ENCODE measurements at places on chromosomes 6 and 20.

GRCh38 chr6:107444277-107444676, 15.1 kb downstream of the PDSS2 start:
- DNase-seq, result no peak

DNA sequence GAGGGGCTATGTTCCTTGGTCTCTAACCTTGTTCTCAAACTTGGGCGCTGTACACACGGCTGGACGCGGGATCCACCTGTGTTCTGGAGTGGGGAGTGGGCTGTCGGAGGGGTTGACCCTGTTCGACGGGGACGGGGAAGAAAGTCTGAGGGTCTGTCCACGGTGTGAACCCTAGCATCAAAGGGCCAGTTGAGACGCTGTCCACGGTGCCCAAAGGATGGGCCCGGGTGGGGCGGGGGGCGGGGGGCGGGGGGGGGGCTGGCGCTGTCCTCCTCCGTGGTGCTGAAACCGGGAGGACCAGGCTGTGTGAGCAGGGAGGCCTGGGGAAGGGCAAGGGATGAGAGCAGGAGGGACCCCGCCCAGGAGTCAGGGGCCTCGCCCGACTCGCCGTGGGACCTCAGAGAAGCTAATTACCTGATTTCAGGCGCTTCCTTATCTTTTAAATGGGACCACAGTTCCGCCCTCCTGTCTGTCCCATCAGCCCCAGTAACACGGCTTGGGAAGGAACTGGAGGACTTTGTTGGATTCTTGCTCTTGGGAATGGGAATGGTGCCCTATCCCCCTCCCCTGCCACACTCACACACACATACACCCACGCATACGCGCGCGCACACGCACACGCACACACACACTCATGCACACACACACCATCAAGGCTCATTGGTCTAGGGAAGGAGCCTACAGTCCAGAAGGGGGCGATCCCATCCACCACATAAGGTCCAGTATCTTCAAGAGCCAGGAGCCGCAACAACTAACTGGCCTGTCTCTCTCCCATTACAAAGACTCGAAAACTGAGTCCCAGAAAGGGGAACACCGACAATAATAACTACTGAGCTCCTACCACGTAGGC, 1.0 kb upstream of the VSTM2L start:
- no peak for DNase-seq

DNA sequence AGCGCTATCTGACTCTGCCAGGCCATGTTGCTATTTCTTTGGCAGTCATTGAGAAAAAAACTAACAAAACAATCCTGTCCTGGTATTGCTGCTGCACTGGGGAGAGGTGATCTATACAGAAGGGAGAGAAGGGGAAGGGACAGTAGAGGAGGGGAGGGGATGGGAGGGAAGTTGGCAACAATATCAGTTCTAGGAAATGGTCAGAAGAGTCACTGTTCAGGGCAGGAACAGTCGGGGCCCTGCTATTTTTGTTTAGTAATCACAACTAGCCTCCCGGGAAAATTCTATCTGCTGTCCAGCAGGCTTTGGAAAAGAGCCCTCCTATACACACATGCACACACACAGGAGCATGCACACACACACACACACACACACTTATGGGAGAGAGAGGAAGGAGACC, 142.3 kb upstream of the CARMIL1 start:
- no peak for DNase-seq

- DNase-seq, result no peak
Observed at GRCh38 chr6:151481786-151482185, 12.0 kb upstream of the CCDC170 start.

GRCh38 chr6:96743496-96743895, 93.8 kb downstream of the GPR63 start:
- DNase-seq, result no peak

- DNase-seq, result no peak
Observed at GRCh38 chr6:154522576-154522975, 12.1 kb upstream of the CNKSR3 start.

GRCh38 chr20:21703717-21704407, 1.6 kb upstream of the PAX1 start:
- DNase-seq, result no peak

GRCh38 chr6:134584847-134585516, 267.1 kb upstream of the SGK1 start:
- no peak for DNase-seq

- DNase-seq, result peak; percentile 21
Observed at GRCh38 chr6:107319906-107320530, 139.3 kb downstream of the PDSS2 start.

DNA sequence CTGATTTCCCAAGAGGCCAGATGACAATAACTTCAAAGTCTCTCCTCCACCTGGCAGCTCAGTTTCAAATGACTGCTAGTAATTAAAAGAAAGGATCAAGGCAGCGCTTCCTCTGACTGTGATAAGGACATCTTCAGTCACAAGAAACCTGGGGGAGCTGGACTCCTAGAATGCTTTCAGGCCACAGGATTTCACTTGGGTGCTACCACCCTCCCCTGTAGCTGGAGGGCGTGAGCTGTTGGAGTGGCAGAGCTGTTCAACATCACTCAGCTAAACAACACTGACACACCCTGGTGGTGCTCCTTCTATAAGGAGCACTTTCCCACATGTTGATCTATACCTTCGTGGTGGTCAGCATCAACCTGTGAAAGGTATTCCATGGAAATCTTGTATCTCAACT, 2.2 kb upstream of the CNR1 start:
- no peak for DNase-seq

DNA sequence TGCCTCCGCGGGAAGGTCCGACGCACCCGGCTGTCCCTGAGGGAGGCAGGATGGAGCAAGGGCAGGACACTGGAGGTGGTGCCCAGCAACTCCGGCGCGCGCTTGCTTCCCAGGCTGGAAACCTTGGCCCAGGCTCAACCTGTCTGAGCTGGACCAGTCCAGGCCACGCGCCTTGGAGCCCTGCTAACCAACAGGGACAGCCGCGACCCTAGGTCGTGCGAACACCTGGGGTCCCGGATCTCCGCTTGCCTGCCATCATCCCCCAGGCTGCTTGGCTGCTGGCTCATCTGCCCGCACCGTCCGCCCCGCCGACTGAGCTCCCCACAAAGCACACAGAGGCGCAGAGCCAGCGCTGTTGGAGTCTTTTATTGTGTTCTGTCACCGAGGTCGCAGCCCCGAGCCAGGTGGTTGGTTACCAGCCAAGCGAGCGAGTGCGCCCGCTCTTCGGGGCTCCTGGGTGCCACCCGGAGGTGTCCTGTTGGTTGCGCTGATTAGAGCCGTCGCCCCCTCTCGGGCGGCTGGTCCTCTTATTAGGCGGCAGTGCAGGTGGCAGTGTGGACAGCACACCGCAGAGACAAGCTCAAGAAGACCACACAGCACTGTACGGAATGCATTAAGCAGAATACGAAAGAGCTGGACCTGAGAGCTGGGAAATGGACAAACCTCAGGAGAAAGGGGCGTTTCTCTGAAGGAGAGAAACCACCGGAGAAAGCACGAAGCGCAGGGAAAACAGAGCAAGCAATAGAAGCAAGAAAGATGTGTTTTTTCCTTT, 3.8 kb downstream of the COL12A1 start:
- no peak for DNase-seq

DNA sequence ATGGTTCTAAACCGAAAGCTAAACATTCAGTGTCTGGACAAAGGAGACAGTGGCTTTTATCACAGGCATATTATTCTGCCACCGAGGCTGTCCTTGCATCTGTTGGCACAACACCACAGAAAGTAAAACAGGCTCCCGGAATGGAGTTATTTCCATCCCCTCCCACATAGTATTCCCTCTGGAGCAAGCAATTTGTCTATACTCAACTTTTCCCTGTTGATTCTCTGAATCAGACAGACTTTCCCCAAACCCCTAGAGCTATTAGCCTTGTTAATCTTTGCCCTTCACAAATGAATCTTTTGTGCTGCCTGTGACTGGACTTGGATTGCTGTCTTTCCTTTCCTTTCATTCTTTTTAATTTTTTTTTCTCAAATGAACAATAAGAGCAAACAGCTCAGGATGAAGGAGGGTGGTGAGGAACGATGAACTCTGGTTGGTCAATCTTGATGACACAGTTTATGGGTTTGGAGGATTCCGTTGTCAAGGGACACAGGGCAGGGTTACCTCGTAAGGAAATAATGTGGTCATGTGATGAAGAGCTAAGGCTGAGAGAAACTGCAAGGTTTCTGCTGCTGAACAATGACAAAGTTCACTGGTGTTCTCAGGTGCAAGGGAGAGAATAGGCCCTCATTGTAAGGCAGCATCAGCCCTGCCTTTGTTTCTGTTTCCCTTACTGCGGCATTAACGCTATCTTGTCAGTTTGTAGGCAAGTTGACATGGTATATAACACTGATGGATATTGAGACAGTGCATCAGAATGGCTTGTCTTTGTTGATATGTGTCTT, 275.0 kb upstream of the BMP2 start:
- no peak for DNase-seq

GRCh38 chr6:56040223-56040622, 164.8 kb upstream of the BMP5 start:
- no peak for DNase-seq

GRCh38 chr20:618980-619379, 8.9 kb upstream of the TCF15 start:
- DNase-seq, result no peak

DNA sequence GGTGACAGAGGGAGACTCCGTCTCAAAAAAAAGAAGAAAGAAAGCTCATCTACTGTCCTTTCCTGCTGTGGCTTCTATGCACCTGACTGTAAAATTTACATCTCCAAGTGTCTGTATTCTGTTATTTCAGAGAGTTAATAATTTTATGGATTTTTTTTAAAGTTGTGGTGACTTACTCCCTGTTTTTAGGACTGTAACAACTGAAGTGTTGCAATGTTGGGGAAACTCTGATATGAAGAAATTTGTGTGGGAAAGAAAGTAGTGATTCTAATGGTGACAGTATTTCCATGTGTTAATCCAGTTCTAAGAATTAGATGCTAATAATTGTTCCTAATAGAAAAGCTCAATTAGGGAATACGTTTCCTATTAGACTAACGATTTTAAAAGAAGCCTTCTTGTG, 27.4 kb downstream of the STX11 start:
- no peak for DNase-seq

- DNase-seq, result peak; percentile 86
Observed at GRCh38 chr6:146914489-146915483, 289.4 kb upstream of the STXBP5 start.

- no peak for DNase-seq
Observed at GRCh38 chr20:59471653-59472421, 132.5 kb upstream of the PHACTR3 start.

- DNase-seq, result no peak
Observed at GRCh38 chr6:112002307-112002706, 51.6 kb upstream of the CCN6 start.

DNA sequence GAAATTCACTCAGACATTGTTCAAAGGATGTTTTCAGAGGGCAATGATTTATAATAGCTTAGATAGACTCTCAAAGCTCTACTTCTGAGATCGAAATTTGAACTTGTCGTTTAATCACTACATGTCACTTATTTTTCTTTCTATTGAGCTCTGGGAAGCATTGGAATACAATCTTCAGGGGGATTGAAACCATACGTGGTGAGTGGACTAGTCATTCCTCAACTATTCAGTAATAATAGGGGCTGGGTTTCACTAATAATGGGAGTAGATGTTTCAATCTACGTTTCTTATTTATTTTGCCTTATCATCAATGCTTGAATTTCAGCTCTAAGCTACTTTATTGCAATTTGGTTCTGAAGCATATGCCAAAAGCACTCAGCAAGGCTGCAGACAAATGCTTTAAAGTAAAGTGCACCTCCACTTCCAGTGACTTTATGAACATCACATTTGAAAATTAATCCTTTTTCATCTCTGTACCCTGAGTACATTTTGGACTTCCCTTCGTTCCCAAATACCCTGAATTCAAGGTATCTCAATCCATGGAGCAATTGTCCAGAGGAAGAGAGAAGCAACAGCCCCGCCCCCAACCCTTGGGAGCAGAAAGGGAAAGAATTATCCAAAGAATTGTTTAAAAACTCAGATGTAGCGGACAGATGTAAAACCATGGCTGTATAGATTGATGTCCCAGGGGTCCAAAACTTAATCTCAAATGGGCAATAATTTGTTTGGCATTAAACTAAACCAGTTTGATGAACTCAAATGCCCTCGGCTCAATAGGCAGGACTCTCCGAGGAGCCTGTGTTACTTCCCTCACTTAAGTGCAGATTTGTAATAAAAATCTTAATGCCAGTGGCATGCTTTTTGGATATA, 68.1 kb downstream of the HFE start:
- peak; percentile 30 for DNase-seq

- no peak for DNase-seq
Observed at GRCh38 chr6:52152711-52153160, 33.4 kb upstream of the IL17A start.

DNA sequence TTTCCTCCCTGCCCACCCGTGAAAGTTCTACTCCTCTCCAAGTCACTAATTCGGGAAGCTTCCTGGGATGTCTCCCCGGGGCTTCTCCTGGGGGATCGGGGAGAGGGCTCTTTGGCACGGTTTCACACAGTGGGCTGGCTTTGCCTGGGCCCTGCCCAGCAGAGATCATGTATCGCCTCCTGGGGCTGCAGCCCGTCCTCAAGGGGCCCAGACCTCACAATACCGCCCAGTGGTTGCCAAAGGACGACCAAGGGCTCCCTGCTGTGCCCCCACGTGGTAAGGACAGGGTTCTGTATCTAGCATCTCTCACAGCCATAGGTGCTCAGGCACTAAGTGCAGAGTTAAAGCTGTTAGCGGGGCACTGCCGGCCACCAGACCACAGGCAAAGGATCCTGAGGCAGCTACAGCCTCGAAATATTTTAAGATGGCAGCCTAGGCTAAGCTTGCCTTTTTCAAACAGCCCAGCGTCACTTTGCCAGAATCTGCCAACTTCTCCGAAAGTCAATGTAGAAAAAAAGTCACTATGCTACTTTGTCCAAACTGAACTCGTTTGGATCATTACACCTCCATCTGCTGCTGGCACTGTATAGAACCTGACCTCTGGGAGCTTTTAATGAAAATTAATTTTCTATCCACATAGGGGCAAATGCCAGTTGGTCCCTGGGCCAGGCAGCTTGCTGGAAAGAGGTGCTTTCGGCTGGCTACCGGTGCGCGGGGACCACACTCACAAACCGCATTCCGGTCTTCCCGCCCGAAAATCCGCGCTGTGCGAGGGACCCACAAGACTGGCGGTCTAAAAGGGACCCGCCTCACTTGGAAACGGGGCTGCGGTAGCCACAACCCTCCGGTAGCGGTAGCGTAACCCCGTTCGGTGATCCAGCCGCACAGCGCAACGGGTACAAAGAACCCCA, 1.3 kb upstream of the NNAT start:
- DNase-seq, result no peak

- DNase-seq, result no peak
Observed at GRCh38 chr6:11493974-11494373, 43.6 kb upstream of the TMEM170B start.

- DNase-seq, result no peak
Observed at GRCh38 chr6:22928775-22929174, 359.4 kb downstream of the HDGFL1 start.

- no peak for DNase-seq
Observed at GRCh38 chr6:166076625-166077024, 91.0 kb downstream of the TBXT start.

DNA sequence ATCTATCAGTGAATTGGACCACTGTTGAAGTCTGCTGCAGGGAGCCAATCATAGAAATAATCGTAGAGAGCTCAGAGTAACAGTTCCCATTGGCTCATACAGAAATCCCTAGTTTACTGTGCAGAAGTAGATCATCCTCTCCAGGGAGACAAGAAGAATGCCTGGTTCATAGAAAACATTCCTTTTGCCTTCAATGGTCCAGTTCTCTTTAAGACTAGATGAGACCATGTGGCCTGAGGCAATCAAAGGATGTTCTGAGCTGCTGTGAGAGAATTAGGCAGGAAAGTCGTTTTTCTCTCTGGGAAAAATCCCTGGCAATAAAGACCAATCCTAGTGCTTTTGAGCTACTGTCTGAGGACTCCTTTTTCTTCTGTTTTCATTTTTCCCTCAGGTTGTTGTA, 208.4 kb downstream of the CENPW start:
- no peak for DNase-seq

- no peak for DNase-seq
Observed at GRCh38 chr20:36405255-36405654, 99.1 kb downstream of the DLGAP4 start.

Measured in kidney capillary endothelial cell (primary cell).